ENCODE measurements at places on chromosomes 13 and 19.

- DNase-seq, result no peak
Measured at GRCh38 chr19:33377586-33378475, 4.3 kb downstream of the CEBPG start.

GRCh38 chr19:55369653-55370304, 484 bp downstream of the IL11 start:
- no peak for DNase-seq

- no peak for DNase-seq
Measured at GRCh38 chr13:77868717-77869116, 49.9 kb downstream of the EDNRB start.

- DNase-seq, result no peak
Measured at GRCh38 chr13:42847891-42848663, 66.7 kb downstream of the FAM216B start.

- no peak for DNase-seq
Measured at GRCh38 chr13:35727881-35728280, 251.4 kb upstream of the MAB21L1 start.
